ENCODE measurements at places on chromosomes 11 and 22.

DNA sequence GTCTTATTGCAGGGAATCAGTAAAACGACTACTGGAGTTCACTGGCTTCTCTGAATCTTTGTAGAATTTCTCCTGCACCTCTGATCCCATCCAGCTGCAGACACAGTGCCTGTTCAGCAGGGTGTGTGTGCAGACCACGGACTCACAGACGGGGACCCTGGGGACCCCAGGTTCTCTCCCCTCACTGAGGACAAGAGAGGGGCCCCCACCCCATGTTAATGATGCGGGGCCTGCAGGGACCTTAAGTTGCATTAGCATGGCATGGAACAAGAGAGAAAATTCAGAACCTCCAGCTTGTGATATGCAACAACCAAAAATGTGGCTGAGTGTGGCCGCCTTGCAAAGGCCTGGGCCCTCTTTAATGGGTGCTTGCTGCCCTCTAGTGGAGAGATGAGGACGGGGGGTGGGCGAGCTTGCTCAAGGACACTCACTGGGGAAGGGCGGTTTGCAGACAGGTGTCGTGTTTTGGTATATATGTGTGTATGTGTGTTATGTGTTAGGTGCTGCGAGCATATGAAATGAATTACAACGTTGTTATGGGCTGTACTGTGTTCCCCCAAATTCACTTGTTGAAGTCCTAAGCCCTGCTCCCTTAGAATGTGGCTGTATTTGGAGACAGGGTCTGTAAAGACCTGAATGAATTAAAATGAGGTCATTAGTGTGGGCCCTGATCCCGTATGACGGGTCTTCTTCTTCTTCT, 84.4 kb upstream of the SEPTIN5 start:
- peak; percentile 27 for DNase-seq

DNA sequence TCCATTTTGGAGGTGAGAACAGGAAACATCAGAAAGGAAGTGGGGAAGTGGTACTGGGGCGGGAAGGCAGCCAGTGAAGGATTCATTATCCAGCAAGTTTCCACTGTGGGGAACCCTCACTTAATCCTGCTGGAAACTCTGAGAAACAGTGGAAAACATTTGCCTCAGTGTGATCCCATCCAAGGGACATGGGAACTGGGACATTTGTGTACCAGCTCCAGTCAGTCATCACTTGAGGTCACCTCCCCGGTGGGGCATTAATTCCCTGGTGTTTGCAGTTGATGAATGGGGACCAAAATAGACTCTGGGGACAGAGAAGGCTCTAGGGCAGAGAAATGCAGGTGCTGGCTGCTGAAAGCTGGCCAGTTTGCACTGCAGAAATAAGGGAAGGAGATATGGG, 599.9 kb downstream of the BUD13 start:
- no peak for DNase-seq

DNA sequence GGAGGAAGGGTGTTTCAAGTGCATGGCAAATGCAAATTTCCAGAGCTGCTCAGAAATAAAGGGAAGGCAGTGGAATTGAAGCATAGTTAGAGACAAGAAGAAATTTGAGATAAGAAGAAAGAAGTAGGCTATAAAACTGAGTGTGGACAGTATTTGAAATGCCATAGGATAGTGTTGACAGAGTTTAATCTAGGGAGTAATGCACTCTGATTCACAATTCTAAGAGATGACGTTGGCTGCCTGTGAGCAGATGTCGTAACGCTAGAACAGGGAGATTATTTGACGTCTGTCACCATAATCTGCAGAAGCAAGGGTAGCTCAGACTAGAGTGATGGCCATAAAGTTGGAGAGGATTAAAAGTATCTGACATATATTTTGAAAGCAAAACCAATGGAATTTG, 389.9 kb upstream of the KIRREL3 start:
- no peak for DNase-seq

DNA sequence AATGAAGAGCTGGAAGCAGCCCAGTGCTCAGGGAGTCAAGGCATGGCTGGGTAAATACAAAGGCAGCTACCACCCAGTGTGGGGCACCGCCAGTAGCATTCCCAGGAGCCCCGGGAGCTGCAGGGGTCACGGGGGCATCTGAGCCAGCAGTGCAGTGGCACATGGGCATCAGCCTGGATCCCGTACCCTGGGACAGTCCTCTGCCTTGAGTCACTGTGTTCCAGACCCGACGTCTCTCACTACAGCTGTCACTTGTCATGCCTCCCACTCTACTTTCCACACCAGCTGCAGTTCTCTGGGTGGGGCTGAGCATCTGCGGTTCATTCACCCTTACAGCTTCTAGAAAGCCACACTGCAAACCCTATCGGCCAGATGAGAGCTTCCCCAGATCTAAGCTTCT, 29.6 kb downstream of the DHCR7 start:
- no peak for DNase-seq

DNA sequence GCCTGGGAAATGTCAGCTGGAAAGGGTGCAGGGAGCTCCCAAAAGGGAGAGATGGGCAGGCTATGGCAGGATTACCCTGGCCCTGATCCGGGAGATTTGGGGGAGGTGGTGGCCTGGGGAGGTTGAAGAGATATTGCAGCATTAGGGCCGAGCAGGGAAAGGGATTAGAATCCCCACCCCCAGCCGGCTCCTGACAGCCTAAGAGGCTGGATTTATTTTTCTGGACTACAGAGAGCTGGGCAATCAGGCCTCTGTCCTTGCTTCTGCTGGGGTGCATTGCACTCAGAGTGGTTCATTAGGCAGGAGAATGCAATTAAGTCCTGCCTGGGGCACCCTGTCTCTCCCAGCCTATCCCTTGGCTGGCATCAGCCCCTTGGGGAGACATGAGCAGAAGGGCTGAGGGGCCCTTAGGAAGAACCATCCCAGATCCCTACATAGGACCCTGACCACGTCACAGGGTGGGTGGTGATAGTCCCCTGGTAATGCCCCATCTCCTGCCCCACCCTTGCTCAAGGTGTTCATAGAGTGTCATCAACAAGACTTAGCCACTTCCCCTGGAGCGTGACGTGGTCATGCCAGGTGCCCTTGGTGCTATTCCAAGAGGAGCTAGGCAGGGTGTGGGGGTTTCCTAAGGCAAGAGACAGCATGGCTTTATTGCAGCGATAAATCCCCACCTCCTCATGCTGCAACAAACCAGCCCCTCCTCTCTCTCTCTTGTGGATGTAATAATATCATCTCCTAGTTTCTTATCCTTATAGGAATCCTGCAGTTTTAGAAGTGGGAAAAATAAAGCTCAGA, 38.4 kb upstream of the KLHL35 start:
- DNase-seq, result no peak

DNA sequence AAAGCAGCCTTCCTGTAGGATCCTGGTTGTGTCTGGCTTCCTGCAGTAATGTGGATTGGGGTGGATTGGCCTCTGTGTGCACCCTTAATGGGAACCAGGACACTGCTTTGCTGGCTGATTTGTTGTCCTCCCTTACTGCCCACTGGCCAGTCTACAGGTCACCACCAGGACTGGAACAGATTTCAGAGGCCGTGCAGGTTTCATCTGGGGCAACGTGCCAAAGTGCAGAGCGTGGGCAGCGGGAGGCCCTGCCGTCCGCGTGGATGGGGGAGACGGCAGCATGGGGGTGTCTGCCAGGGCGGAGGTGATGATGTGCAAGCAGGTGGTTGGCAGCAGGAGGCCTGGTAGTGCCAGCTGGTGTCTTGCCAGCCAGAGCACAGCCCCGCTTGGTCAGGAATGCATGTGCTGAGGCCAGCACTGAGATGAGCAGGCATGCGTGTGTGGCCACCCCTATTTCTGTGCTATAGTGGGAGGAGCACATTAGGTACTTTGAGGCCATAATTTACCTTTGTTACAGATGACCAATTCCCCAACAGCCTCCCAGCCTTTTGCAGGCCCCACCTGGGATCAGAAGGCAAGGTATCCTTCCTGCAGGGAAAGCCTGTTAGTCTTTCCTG, 24.3 kb downstream of the BCR start:
- DNase-seq, result no peak
